NCI-H1417 treated with DMSO at 0.1 percent for 48 hours (cell line): ENCODE measurements at places on chromosomes 13 and 19.

- DNase-seq: no peak
These were observed 7.2 kb upstream of the RASL11A start for GRCh38 chr13:27263438-27263837.

- no peak for DNase-seq
These were observed 368.9 kb downstream of the RBM26 start for GRCh38 chr13:79037197-79037596.

DNA sequence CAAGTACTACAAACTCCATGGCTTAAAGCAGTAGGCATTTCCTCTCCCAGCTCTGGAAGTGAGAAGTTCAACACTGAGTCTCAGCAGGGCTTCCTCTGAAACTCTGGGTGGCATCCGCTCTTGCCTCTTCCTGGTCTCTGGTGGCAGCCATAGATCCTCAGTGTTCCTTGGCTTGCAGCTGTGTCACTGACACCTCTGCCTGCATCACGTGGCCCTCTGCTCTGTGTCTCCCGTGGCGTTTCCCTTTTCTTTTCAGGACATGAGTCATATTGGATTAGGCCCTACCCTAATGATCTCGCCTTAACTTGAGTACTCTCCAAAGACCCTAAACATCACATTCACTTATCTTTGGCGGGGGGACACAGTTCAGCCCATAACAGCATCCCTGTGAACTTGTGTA, 466.7 kb downstream of the MYO16 start:
- no peak for DNase-seq

GRCh38 chr13:44195245-44195644, 178.4 kb upstream of the SERP2 start:
- DNase-seq: no peak

- no peak for DNase-seq
These were observed 3.7 kb downstream of the CALM3 start for GRCh38 chr19:46604781-46605355.

- no peak for DNase-seq
These were observed 8.8 kb downstream of the GPC6 start for GRCh38 chr13:93235258-93236015.

- DNase-seq: no peak
These were observed 68.2 kb downstream of the STK24 start for GRCh38 chr13:98508685-98509084.

DNA sequence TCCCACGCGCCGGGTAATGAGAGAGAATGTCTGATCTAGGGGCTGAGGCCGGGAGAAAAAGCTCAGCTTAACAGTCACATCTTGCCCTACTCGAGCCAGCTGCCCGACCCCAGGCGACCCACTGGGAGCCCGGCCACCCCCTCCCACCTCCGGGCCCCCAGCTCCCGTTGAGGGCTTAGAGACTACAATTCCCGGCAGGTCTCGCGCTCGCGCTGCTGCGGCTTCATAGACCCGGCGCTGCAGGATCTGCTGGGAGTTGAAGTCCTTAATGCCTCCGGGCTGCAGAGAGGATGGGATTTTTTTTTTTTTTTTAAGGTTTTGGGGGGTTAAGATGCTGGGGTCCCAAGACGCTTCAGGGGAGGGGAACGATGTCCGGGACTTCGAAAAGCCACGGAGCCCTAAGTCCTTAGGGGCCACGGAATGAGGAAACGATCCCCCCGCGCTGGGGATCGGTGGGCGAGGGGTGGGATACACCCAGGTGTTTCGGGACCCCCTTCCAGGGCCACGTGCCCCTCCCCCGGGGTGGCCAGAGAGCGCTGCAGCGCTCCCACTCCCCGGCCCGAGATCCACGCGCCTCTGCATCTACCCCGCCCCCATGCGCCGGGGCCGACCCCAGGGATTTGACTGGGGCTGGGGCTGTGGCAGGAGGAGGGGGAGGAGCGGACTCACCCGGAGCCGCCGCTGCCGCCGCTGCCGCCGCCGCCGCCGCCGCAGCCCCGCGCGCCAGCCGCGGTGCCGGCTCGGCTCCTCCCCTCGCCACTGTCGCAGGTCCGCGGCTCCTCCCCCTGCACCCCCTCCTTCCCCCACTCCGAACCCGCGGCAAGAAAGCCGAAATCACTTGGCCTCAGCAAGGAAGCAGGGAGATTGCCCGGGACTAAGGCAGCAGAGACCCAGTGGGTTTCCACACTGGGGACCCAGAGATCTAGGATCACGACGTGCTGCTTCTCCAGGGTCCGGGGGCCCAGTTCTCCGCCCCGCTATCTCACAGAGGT, at the start of gene SYT3:
Gene SYT3, minus strand, starts transcription at position 761 of the 992 bp plus-strand sequence. CDS start 2,470 bp downstream, outside the sequence.
- DNase-seq: peak; percentile 6

DNA sequence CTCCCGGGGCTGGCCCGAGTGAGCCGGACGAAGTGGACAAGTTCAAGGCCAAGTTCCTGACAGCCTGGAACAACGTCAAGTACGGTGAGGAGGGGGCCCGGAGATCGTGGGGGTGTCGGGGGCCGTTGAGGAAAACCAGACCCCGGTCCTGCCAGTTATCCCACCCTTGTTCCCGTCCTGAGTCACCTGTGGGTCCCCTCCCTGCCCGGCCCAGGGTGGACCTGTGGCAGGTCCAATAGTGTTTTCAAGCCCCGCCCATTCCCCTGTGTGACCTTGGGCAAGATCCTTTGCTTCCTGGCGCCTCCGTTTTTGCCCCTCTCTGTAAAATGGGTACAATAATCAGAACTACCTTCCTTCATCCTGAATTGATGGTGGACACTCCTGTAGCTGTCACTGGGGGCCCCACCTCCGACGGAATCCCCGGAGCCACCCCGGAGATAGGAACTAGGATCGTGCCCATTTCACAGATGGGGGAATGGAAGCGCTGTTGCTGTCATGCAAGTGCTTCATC, 593 bp downstream of the ATG4D start:
- DNase-seq: no peak

DNA sequence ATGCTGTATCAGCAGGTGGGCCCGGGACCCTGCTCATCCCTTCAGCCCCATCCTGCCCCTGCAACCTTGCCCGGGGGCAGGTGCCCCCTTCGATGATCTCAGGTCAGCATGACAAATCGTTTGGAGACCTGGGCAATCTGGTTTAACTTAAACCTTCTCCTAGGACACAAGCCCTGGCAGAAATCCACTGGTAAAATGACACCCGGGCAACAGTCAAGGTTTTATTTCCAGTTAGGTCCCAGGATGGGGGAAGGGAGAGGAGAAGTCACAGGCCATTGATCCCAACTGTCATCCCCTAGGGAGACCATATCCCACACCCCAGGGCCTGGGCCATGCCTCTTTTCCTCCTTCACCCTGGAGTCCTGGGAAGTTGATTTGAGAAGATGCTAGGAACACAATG, 1.8 kb upstream of the PLIN5 start:
- no peak for DNase-seq

GRCh38 chr13:87172166-87172835, 498.9 kb upstream of the SLITRK5 start:
- no peak for DNase-seq

DNA sequence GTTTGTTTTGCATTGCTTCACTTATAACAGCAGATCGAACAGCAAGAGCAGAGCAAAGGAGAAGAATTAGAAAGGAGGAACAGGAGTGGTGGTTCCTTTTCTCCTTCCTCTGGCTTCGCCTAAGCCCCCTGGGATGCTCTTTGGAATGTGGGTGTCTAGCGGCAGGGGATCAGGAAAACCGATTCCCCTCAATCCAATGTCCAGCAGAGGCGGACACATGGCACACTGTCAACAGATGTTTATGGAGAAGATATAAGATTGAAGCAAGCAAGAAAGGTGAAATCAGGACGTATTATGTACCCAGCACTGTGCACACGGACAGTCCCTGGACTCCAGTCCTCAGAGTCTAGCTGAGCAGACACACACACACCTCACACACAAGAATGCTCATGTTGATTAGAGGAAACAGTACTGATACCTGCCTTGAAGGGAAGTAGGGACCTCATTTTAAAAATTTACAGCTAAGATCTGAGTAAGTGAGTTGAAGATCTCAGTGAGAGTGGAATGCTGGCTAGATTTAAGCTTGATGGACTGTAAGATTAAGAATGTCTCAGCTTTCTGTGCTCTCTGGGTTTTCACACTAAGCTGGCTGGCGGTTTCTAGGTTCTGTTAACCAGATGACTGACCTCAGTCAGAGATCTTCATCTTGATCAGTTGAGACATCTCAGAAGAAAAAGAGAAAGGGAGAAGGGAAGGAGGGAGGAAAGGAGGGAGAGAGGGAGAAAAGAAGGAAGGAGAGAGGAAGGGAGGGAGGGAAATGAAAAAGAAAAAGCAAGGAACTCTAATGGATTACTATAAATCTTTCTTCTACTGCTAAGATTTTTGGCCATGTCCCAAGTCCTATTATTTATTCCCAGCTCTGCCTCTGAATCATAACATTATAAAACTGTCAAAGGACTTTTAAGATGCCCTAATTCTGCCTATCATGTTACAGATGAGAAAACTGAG, 44.8 kb downstream of the FLT1 start:
- DNase-seq: no peak

- no peak for DNase-seq
These were observed 669.6 kb downstream of the UQCRFS1 start for GRCh38 chr19:28543244-28543776.
